CD8-positive, alpha-beta memory T cell (primary cell): ENCODE measurements at places on chromosomes 6 and 20. TPM values are rescaled to one million over a fixed set of nuclear protein-coding genes. Genes with fewer than 3 reads are reported as not detected.

The SLC52A3 gene
- polyA plus RNA-seq: not detected

The PNLDC1 gene
- not detected for polyA plus RNA-seq

The BACH2 gene
- 7.4 TPM for polyA plus RNA-seq

The SNRNP48 gene
- 11.2 TPM for polyA plus RNA-seq

The OOEP gene
- not detected for polyA plus RNA-seq

The KAT14 gene
- polyA plus RNA-seq: 17.8 TPM

The PRL gene
- 0.21 TPM for polyA plus RNA-seq

The SOX18 gene
- polyA plus RNA-seq: not detected

The RPS6KA2 gene
- polyA plus RNA-seq: 3.6 TPM

The HS3ST5 gene
- not detected for polyA plus RNA-seq

The TFAP2C gene
- not detected for polyA plus RNA-seq

The SMOC2 gene
- polyA plus RNA-seq: not detected

The OR2H1 gene
- polyA plus RNA-seq: not detected

The CPXM1 gene
- polyA plus RNA-seq: not detected

The OR2J2 gene
- polyA plus RNA-seq: not detected

The THBD gene
- not detected for polyA plus RNA-seq

The SLC22A2 gene
- polyA plus RNA-seq: not detected

The MAPK13 gene
- 46.4 TPM for polyA plus RNA-seq
